C1 segment of cervical spinal cord (tissue), 14 donors: ENCODE measurements at places on chromosomes 5 and 9.

GRCh38 chr9:123522251-123522650 lies 166.3 kb downstream of the CRB2 start:
- no peak for DNase-seq

DNA sequence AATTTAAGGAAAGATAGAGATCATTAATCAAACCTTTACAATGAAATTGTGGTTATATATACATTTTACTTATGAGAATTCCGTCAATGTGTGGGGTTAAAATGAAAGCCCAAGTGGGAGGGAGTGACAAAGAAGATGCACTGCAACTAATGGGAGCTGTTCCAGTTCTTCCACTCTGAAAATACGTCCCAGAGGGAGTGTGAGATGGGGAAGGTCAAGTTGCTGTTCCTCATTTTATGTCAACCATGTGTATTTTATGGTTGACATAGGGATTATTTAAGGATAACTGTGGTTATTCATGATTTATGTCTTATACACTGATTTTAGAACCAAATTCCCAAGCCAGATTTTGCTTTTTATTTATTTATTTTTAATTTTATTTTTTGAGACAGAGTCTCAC lies 14.2 kb upstream of the RGS3 start:
- DNase-seq = no peak

DNA sequence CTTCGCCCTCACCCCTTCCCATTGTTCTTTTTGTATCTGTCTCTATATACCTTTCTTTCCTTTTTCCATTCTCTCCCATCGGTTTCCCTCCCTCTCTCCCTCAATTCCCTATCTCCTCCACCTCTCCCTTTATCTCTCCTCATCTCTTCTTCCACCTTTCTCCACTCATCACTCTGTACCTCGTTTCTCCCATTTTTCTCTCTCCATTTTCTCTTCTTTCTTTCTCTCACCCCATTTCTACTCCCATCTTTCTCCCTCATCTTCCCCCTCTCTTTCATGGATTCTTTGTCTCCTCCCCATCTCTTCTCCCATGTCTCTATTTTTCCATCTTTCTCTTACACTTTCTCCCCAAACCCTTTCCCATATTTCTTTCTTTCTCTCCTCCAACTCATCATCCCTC lies 385.9 kb upstream of the CLINT1 start:
- DNase-seq = no peak

- DNase-seq = no peak
These were observed 282.4 kb downstream of the NR3C1 start for GRCh38 chr5:143121135-143121475.

GRCh38 chr9:129006328-129007034 lies 21.6 kb downstream of the SH3GLB2 start:
- DNase-seq = peak; percentile 79

DNA sequence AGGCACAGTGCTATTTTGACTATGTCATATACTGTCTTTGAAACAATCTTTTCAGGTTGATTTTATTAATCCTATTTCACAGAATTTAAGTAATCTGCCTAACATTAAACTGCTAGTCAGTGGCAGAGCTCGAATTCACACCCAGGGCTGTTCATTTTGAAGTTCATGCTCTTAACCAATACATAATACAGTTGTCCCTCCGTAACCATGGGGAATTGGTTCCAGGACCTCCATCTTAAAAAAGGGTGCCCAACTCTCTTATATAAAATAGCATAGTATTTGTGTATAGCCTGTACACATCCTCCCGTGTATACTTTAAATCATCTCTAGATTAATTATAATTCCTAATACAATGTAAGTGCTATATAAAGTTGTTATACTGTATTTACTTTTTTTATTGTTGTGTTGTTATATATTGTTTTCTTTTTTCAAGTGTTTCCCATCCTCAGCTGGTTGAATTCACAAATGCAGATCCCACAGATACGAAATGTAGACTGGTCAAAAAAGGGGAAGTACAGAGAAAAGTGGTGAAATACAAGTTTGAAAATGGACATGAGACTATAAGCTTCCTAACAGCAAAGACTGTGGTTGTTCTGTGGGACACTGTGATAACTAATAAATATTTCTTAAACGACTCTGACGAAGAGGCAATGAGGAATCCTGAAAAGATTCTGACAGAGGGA lies 18.3 kb downstream of the RFX3 start:
- DNase-seq = no peak

GRCh38 chr9:108078811-108079210 lies 589.2 kb upstream of the KLF4 start:
- no peak for DNase-seq

GRCh38 chr9:120925535-120926396 lies 830 bp downstream of the TRAF1 start:
- DNase-seq = no peak

- DNase-seq = no peak
These were observed 21.3 kb downstream of the PRDM9 start for GRCh38 chr5:23528677-23529076.

GRCh38 chr9:125428902-125429467 lies 167.4 kb downstream of the GAPVD1 start:
- no peak for DNase-seq

DNA sequence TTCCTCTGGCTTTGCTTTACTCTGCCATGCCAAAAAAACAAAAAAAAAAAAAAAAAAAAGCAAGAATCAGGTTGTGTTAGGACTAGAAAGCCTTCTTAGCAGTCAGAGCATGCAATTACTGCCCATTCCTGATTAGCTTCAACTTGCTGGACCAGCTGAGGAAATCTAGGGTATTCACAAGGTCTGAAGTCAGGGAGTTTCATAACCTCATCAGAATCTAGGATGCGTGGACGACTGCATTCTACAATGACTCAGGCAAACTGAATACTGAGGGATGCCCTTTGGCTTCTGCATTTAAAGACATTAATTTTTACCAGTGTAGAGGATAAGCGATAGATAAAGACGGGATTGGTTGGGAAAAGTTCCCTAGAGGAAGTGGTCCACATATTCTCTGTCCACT lies 39.2 kb upstream of the SHOC1 start:
- DNase-seq = no peak

GRCh38 chr9:77020413-77021290 lies 1.2 kb downstream of the FOXB2 start:
- DNase-seq = no peak

DNA sequence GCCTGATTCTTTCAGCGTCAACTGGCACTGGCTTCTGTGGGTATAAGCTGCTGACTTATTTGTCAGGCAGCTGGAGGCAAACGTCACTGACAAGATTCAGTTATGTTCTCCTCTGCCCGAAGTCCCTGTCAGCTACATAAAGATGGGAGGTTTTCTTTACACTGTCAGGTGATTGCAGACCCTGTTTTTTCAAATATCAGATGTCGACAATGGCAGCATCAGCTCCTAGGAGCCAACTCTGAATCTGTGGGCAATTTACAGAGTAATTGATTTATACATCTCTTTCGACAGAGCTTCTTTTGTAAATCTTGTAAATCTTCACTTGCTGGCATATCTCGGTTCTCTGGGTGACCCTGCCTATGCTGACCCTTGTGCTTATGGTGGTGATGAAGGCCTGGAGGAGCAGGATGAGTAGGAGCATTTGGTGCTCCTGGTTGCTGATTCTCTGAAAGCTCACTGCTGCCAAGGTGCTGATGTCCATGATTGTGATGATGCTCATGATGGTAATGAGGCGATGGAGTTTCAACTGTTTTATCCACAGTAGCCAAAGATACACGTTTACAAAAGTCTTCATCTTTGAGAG lies 10.9 kb downstream of the SELENOP start:
- no peak for DNase-seq

DNA sequence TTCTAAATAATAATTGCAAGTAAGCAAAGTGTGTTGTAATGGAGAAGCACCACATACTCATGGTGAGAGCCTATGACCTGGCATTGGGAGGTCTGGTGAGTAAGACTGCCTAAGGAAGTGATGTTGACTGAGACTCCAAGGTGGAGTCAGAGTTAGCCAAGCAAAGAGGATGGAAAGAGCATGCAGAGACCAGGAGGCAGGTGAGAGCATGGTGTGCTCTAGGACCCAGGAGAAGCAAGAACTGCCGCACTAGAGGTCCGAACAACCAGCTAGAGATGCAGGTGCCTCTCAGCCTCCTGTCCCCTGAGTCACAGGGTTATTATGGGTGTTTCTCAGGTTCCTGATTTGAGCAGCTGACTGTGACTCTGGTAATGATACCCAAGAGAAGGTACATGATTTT lies 27.3 kb downstream of the ANP32B start:
- DNase-seq = no peak

DNA sequence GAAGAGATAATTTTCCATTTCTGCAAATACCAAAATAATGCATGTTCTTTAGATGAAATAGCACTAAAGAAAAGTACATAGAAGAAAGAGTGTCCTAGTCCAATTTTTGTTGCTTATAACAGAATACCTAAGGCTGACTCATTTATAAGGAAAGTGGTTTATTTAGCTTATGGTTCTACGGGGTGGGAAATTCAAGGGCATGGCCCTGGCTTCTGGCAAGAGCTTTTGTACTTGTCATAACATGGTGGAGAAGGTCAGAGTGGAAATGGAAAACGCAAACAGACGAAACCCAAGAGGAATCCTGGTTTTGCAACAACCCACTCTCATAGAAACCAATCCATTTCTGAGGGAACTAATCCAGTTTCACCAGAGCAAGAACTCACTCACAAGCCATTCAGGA lies 283.7 kb downstream of the CSNK1G3 start:
- DNase-seq = no peak

DNA sequence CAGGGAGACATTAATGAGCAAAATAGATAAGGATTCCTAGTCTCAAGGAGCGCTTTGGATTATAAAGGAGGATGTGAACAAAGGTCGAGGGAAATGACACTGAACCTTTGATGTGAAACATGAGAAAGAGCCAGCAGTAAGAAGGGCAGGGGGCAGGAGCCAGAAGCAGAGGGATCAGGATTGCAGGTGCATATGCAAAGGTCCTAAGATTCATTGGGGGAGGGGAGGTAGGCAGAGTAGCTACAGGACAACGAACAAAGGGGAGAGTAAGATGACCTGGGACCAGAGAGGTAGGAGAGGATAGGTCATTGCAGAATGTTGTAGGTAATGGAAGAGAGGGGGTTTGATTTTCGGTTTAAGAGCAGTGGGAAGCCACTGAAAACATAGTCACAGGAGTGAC lies 129.2 kb upstream of the TRPM3 start:
- DNase-seq = no peak

DNA sequence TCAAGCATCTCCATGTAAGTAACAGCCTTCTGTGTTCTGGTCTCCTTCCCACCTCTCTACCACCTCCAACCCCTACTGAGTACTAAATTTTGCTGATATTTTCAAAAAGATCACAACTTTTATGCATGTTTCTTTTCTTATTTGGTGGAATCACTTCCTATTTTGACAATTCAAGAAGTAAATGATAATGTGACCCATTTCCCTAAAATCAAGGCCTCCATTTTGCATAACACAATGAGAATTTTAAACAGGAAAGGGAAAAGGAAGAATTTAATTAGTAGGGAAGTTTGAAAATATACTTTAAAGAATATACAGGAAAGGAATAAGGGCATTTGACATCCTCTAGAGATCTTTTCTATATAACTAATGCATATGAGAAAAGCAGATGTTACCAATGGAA lies 212.9 kb upstream of the RASA1 start:
- DNase-seq = no peak

DNA sequence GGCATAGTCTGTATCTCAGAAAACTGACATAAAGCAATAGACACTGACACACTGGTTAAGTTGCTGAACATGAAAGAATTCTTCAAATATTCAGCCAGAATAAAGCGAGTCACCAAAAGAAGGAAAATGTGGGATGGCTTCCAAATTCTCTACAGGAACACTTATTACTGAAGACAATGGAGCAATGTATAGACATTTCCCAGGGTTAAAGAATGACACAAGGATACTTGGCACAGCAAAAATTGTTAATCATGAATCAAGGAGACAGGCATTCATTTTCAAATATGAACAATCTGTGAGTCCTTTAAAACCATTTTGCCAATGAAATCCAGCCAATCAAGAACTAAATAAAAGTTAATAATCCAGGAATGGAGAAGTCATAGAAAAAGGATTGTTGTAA lies 92.5 kb downstream of the MTX3 start:
- no peak for DNase-seq

- DNase-seq = no peak
These were observed 68.8 kb downstream of the JAKMIP2 start for GRCh38 chr5:147713550-147714295.

- DNase-seq = no peak
These were observed 37.1 kb upstream of the RARS1 start for GRCh38 chr5:168449166-168449565.

- DNase-seq = no peak
These were observed 38.4 kb downstream of the NSD1 start for GRCh38 chr5:177171961-177172360.

- DNase-seq = no peak
These were observed 11.4 kb upstream of the RGS3 start for GRCh38 chr9:113452113-113452605.

- DNase-seq = no peak
These were observed 85.9 kb upstream of the CKMT2 start for GRCh38 chr5:81147011-81147885.

GRCh38 chr5:94564812-94565211 lies 53.6 kb downstream of the KIAA0825 start:
- DNase-seq = no peak

DNA sequence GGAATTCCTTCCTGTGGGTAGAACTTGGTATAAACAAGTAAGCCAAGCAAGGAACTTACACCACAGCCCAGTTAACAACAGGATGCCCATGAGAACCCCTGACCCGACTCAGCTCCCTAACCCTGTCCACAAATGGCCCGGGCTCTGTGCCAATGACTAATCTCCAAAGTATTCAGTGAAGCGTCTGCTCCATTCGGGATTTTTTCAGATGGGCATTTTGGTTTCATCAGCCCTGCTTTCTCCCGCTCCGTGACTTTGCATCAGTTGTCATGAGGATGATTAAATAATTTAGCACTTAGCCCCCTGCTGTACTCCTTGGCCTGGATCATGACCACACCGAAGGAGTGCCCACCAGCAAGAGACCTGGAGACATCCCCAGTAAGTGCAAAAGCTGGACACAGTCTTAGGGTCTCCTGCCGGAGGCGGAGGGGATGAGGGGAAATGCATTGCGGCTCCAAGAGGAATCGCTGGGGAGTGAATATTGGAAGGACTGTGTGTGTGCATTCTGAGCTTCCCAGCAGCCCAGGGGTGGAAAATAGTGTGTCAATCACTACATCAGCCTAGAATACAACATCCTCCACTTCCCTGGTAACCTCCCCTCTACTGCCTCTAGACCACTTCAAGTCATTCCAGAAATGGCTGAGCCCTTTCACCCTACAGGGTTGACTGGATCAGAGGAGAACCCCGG lies 41.4 kb upstream of the DNAH5 start:
- DNase-seq = no peak
